ENCODE measurements at places on chromosomes 11 and 22. TPM values are rescaled to one million over a fixed set of nuclear protein-coding genes. Genes with fewer than 3 reads are reported as not detected.

Gene MMP8
- total RNA-seq: not detected

Gene OVOL1
- total RNA-seq: not detected

Gene TMEM258
- total RNA-seq: 153 TPM

Gene PRODH
- total RNA-seq: 0.45 TPM

Gene PATE2
- not detected for total RNA-seq

Gene BEST1
- total RNA-seq: 0.18 TPM

Gene SLC25A45
- 9.7 TPM for total RNA-seq

Gene BTBD18
- not detected for total RNA-seq

Gene MFNG
- 169 TPM for total RNA-seq

Gene PNPLA5
- total RNA-seq: not detected

Gene WEE1
- 39.8 TPM for total RNA-seq

Gene MMP10
- total RNA-seq: not detected

Gene CD6
- total RNA-seq: 227 TPM

Gene DNAL4
- 5.2 TPM for total RNA-seq

Gene CRYAB
- total RNA-seq: not detected

Gene PTPN5
- not detected for total RNA-seq

Gene CARD10
- 0.51 TPM for total RNA-seq

Gene SLC16A8
- total RNA-seq: not detected

Gene ZP1
- not detected for total RNA-seq

Gene NRIP3
- 2.3 TPM for total RNA-seq

Gene CATSPER1
- total RNA-seq: not detected

Gene MS4A15
- not detected for total RNA-seq

Gene SERPIND1
- not detected for total RNA-seq

Gene MAPK8IP1
- 0.57 TPM for total RNA-seq

Gene OR2AG1
- total RNA-seq: not detected

Gene LMNTD2
- total RNA-seq: 5.1 TPM

Gene MAFF
- 12.4 TPM for total RNA-seq

Gene SMIM38
- total RNA-seq: 1.1 TPM

Gene TMEM191B
- total RNA-seq: 1.3 TPM

Gene CCDC15
- total RNA-seq: 5.3 TPM

Gene SSH3
- 11.6 TPM for total RNA-seq

Gene SLC1A2
- not detected for total RNA-seq

Gene PLAAT2
- not detected for total RNA-seq

Gene MMP13
- not detected for total RNA-seq

Gene CHADL
- 0.29 TPM for total RNA-seq

Gene DGAT2
- total RNA-seq: 3.9 TPM

Gene PAX6
- not detected for total RNA-seq

Gene GAB4
- not detected for total RNA-seq

Gene SLC22A8
- not detected for total RNA-seq

Gene EIF3F
- total RNA-seq: 329 TPM

Gene UPK3A
- total RNA-seq: not detected

Gene MPPED2
- 0.54 TPM for total RNA-seq

Gene SLN
- total RNA-seq: not detected

Gene OR5AS1
- total RNA-seq: not detected

Gene MMP12
- not detected for total RNA-seq

Gene HBE1
- not detected for total RNA-seq

Gene CCDC116
- not detected for total RNA-seq

Gene CHRM4
- not detected for total RNA-seq

Gene NAALAD2
- not detected for total RNA-seq

Gene ELF5
- total RNA-seq: not detected

Gene SPATA19
- total RNA-seq: not detected

Gene UBQLN3
- total RNA-seq: 0.10 TPM

Measured in activated naive CD4-positive, alpha-beta T cell treated with anti-CD3 and anti-CD28 coated beads, Interleukin-2, amount 50 U/mL, for 72 hours (primary cell).